ENCODE measurements at places on chromosomes 7 and 10.

DNA sequence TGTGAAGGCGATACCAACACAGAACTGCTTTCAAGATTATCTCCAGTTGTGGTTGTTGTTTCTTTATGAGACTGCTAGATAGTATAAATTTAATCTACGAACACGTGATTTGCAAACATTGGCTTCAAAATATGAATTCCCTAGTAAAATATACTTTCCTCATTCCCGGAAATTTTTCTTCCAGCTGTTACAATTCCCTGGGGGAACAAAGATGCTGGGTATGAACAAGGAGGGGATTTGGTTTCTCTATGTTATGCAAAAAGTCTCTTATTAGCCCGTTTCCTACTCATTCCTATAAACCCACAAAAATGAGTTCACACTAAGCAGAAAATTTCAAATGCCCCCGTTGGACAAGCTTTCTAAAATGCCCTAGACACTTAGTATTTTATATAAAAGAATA, 928.3 kb downstream of the CNTNAP2 start:
- no peak for DNase-seq

- no peak for DNase-seq
Observed at GRCh38 chr10:133141958-133142340, 18.1 kb upstream of the KNDC1 start.

- no peak for DNase-seq
Observed at GRCh38 chr7:158576050-158576762, 11.4 kb downstream of the PTPRN2 start.

DNA sequence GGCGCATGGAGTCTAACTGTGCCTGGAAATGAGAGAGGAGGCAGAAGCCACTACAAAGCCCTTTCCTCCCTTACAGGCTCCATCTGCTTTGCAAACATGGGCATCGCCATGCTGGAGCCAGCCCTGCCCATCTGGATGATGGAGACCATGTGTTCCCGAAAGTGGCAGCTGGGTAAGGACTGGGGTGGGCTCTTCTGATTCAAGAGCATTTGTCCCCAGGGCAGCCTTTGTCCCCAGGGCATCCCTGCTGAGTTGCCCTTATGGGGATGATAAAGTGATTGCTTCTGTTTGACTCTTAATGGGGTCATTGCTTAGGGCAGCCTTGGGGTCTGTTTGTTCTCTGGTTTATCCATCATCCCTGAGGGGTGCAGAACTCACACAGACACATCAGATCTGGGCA, 16.8 kb downstream of the SLC18A2 start:
- no peak for DNase-seq

DNA sequence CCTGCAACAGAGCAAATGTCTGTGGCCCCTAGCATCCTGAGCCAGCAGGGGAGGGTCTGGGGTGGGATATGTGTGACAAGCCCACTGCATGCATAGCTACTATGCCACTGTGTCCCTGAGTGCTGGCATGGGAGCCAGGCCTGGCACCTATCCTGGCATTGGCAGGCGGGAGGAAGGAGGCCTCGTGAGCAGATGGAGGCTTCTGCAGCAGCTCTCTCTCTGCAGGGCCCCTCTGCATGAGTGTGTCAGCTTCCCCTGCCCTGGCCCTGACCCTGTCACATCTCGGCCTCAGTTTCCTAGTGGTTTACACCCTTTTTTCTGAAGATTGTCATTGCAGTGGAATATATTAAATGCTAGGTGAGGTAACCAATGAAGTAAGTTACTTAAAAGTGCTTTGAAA, 13.1 kb upstream of the IMPDH1 start:
- no peak for DNase-seq

Data from OCI-LY7 (cell line).